ENCODE measurements at places on chromosomes 5 and 9.

GRCh38 chr5:132823481-132824050 is 6.9 kb downstream of the SHROOM1 start:
- DNase-seq = no peak

GRCh38 chr5:137761566-137761965 is 7.4 kb upstream of the HNRNPA0 start:
- DNase-seq = no peak

GRCh38 chr5:116482394-116482793 is 92.2 kb downstream of the SEMA6A start:
- DNase-seq = no peak

DNA sequence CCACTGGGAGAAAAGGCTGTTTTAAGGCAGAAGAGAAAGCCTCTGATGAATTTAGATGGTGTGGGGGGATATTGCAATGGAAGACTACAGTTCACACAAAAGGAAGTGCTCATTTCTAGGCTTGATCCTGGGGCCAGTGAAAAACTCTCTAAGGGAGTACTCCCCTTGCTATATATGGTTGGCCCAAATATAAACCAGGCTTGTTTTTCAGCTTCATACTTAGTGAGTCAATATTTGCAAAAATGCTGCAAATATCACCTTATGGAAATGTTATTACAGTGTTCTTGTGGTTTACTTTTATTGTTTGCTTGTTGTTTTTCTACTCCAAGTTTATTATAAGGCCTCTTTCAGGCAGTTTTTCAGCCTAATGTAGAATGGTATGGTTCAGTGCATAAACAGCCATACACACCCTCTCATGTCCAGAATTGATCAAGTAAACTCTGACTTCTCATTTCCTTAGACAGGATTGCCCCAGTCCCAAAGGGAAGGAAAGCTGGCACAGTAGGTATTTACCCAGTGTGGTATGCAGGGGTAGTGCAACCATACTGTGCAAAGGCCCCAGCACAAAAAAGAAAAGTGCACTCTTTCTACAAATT is 115.1 kb downstream of the FEM1C start:
- no peak for DNase-seq

GRCh38 chr9:97853844-97854695 is 1.0 kb downstream of the FOXE1 start:
- peak; percentile 21 for DNase-seq

DNA sequence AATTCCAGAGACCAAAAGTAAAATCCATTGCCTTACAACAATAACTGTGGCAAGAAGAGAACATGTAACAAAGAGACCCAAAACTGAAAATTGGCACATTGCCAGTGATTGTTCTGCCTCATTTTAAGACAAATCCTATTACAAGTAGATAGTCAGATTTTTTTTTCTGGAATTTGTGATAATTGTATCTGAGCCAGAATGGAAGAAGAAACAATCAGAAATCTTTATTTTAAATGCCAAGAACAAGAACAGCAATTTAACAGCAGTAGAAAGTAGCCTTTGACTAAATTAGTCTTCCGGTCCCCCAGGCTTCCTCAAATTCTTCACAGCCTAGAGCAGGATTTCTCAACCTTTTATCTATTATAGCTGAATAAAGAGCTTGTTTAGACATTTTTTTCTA is 106.7 kb upstream of the PTPN3 start:
- no peak for DNase-seq

DNA sequence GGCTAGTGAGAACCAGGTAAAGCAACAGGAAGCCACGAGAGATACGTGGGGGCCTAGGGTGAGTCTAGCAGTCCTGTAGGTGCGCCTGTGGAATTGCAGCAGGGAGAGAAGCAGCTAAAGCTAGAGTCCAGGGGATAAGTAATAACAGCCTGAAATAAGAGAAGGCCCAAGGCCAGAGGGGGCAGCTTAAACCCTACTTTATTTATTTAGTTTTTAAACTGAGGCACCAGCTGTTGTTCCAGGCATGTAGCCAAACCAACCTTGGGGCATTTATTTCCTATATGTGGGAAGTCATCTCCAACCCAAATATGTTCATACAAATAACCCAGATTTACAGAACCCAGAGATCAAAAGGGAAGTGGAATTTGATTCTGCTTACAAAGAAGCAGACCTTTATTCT is 93.5 kb downstream of the GLDC start:
- no peak for DNase-seq

GRCh38 chr5:7871653-7872052 is 2.7 kb downstream of the MTRR start:
- no peak for DNase-seq

- no peak for DNase-seq
These were observed 151.8 kb upstream of the RAD23B start for GRCh38 chr9:107131108-107131799.

DNA sequence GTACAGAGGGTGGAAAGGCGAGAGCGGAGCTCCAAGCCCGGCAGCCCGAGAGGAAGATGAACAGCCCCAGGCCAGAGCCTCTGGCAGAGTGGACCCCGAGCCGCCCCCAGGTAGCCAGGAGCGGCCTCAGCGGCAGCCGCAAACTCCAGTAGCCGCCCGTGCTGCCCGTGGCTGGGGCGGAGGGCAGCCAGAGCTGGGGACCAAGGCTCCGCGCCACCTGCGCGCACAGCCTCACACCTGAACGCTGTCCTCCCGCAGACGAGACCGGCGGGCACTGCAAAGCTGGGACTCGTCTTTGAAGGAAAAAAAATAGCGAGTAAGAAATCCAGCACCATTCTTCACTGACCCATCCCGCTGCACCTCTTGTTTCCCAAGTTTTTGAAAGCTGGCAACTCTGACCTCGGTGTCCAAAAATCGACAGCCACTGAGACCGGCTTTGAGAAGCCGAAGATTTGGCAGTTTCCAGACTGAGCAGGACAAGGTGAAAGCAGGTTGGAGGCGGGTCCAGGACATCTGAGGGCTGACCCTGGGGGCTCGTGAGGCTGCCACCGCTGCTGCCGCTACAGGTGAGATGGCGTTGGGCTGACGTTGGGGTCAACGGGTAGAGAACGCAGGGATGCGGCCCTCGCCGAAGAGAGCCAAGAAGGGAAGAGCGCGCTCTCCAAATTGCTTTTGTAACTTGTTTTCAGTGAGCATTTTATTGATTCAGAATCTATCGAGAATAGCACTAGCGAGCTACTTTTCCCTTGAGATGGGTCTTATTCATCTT is at the start of gene PTGER4:
TSS of gene PTGER4 (plus strand) at position 3 of the 769 bp plus-strand sequence. CDS start 1,079 bp downstream, outside the sequence.
- no peak for DNase-seq

GRCh38 chr5:154757814-154758406 is 2.7 kb downstream of the LARP1 start:
- peak; percentile 21 for DNase-seq

- DNase-seq = no peak
These were observed 823 bp downstream of the ST6GALNAC6 start for GRCh38 chr9:127898433-127899127.

- DNase-seq = no peak
These were observed 10.1 kb downstream of the CAMK2A start for GRCh38 chr5:150279330-150280020.

DNA sequence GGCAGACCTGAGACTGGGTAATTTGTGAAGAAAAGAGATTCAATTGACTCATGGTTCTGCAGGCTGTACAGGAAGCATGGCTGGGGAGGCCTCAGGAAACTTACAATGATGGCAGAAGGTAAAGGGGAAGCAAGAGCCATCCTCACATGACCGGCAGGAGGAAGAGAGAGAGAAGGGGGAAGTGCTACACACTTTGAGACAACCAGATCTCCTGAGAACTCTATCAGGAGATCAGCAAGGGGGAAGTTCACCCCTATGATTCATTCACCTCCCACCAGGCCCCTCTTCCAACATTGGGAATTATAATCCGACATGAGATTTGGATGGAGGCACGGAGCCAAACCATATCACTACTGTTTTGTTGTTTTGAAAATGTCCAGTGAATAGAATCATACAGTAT is 110.2 kb downstream of the DAPK1 start:
- no peak for DNase-seq

GRCh38 chr9:122016744-122017143 is 76.4 kb downstream of the TTLL11 start:
- no peak for DNase-seq

GRCh38 chr5:59169081-59169767 is 586.3 kb downstream of the RAB3C start:
- no peak for DNase-seq

GRCh38 chr9:126861707-126862103 is 1.3 kb downstream of the ZBTB34 start:
- no peak for DNase-seq

DNA sequence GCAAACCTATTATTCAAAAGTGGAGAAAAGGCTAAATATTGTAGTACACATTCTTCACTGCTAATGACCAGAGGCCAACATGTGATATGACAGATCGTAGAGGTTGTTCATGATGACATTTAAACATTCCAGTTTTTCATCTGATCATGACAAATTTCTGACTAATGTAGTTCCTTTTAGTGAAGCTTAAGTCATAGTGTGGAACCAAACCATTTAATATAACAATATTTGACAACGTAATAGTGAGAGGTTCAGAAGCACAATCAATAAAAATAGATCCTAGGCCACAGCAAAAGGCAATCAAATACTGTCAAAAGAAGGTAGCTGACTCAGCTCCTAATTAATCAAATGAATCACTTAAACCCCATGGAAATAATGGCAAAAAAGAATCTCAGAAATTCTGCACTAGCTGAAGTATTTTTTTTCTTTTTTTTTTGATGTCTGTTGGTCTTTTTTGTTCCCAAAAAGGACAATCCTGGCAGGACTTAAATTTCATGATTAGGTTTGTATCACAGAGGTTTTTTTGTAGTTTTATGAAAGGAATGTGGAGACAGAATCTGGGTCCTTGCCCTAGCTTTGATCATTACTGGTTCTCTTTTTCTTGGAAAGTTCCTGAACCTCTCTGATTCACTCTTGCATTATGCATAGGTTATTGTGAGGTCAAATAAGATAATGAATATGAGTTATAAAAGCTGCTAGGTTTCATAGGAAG is 795.0 kb downstream of the DTWD2 start:
- no peak for DNase-seq

GRCh38 chr9:643966-644365 is 197.5 kb upstream of the DMRT1 start:
- DNase-seq = no peak

- DNase-seq = no peak
These were observed 39.3 kb upstream of the RAD23B start for GRCh38 chr9:107243742-107244141.

DNA sequence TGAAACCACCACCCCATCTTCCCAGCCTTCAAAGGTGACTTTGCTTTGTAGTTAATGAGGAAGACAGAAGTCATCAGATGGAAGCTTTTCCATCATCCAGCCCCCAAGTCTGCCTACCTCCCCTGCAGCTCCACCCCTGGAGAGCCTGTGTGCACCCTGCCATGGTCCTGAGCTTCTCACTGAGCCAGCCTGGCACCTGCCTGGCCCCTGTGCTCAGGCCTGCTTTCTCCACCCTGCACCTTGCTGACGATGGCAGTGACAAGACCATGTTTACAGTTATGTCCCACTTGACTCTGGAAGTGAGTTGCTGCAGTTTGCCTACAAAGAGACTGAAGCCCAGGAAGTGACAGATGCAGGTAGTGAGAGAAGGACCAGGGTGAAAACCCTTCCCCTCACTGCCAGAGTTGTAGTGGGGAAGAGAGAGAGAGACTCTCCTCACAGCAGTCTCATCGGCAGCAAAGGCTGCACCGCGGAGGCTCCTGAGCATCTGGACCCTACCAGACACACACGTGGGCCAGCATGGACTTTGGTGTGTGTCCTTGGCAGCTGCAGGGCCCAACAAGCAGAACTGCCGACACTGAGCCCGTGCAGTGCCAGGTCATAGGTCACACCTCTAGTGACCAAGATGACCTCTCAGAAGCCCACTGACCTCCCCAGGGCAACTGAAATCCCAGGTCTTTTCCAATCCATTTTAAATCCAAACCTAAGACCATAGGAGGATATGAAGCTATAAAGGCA is 107.1 kb downstream of the CACNA1B start:
- no peak for DNase-seq

DNA sequence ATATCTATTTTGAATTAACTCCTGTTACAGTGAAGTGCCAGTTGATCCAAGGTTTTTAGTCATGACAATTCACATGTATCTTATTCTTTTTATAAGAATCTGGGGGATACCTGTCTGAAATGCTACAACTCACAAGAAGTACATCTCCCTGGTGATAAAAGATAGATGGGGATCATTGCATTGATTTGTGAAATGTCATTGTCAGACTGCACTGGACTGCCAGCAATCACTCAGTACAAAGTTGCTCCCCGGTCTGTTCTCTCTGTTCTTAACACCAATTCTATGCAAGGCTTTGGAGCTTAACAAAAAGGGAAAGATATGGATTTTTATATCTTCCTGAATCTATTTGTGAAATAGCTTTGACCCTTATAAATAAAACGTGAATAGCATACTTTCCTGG is 171.8 kb upstream of the PCSK5 start:
- no peak for DNase-seq

DNA sequence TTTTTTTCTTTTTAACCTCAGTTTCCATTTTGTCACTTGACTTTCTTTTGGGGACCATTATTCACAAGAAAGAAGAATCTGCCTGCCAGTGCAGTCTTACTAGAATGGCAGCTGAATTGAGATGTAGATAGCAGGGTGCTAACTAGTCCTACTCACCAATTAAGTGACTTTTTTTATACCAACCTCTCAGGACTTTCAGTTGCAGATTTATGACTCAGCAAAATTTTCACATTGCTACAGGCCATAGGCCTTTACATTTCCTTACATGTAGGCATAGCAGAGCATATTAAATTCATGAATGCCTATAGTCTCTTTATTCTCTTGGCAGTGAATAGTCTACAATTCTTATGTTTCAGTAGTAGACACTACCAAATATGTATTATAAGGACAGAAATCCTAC is 54.0 kb upstream of the FKTN start:
- DNase-seq = no peak

DNA sequence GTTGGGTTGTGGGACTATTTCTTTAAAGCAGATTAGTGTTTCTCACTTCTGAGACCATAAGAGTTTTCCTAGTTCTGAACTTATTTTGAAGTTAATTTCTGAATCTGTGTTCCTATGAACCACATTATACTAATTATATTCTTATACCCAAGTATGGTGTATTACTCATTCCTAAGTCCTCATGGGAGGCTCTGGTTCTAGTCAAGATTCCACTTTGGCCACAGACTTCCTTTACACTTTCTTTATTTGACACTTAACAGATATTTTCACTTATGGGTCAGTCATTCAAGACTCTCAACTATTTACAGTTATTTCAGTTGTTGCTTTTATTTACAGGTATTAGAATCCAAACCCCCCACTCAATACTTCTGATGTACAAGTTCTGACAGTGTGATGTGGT is 937.2 kb upstream of the TYRP1 start:
- DNase-seq = no peak

DNA sequence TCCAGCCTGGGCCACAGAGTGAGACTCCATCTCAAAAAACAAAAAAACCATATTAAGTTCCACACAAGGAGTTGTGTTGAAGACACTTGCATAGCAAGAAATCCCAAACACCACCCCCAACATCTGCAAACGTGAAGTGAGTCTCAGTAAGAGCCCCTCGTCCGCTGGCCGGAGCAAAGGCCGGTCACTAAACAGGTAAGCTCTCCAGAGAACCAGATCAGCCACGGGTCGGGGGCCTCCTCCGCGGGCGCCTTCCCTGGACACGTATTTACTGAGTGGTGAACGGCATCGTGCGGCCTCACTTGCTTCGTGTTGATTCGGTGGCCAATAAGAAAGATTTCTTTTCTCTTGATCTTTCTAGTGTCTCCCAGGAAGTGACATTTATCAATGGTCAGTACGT is 93.6 kb downstream of the MRPL36 start:
- no peak for DNase-seq

- DNase-seq = no peak
These were observed 41.9 kb downstream of the STK10 start for GRCh38 chr5:172145870-172146747.

- DNase-seq = no peak
These were observed 11.0 kb downstream of the GFI1B start for GRCh38 chr9:132989414-132989996.
